Caco-2 (cell line): ENCODE measurements at places on chromosomes 4 and X.
A peak's percentile ranks its signal among the peaks of the same experiment; 100 is the strongest.

DNA sequence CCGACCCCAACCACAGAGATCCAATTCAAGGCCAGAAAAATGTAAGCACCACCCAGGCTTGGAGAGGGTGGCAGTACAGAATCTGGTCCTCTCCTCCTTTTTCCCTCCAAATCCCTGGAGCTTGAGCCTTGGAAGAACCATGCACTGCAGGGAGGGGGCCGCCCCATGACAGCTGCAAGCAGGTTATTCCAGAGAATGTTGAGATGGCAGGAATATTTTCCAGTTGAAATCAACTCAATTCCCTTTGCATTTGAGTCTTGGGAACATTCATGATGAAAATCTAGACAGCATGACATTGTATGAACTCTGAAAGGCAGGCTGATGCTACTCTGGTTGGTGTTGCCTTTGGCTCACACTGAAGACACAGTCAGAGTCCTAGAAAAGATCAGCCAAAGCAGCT lies 386.6 kb upstream of the FGF16 start:
- DNase-seq = no peak

GRCh38 chr4:47913861-47914219 lies 543 bp downstream of the NFXL1 start:
- DNase-seq = peak; percentile 45

- no peak for DNase-seq
These were observed 452.5 kb downstream of the NKX6-1 start for GRCh38 chr4:84046551-84046950.

- peak; percentile 51 for DNase-seq
These were observed 1467.4 kb downstream of the C4orf33 start for GRCh38 chr4:130563185-130563888.

DNA sequence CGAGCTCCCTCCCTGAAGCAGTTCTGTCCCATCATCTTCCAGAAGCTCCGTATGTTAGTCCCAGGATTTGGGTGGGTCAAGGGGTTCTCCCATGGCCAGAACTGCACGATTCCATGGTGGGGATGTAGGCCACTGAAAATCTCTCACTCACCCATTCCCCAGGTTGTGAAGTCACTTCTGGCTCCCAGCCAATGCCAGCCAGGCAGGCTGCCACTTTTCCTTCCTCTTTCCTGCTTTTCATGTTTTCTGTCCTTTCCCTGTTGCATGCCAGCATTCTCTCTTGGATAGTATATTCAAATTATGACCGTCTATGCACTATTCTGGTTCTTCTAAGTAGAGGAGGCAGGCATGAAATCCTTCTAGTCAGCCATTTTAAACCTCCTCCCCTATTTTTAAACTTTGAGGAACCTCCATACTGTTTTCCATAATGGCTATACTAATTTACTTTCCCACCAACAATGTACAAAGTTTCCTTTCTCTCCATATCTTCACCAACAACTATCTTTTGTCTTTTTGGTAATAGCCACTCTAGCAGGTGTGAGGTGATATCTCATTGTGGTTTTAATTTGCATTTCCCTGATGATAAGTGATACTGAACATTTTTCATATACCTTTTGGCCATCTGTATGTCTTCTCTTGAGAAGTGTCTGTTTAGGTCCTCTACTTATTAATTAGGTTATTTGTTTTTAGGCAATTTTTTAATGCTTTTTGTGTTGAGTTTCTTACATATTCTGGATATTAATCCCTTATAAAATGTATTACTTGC lies 182.1 kb upstream of the TET2 start:
- no peak for DNase-seq

- no peak for DNase-seq
These were observed 43.2 kb downstream of the PCDH7 start for GRCh38 chr4:30763321-30763727.

- no peak for DNase-seq
These were observed 31.1 kb downstream of the ACOX3 start for GRCh38 chr4:8409264-8410065.

- no peak for DNase-seq
These were observed 154.3 kb upstream of the EDNRA start for GRCh38 chr4:147326591-147326990.

GRCh38 chr4:77432717-77433417 lies 172.8 kb upstream of the CXCL13 start:
- no peak for DNase-seq

DNA sequence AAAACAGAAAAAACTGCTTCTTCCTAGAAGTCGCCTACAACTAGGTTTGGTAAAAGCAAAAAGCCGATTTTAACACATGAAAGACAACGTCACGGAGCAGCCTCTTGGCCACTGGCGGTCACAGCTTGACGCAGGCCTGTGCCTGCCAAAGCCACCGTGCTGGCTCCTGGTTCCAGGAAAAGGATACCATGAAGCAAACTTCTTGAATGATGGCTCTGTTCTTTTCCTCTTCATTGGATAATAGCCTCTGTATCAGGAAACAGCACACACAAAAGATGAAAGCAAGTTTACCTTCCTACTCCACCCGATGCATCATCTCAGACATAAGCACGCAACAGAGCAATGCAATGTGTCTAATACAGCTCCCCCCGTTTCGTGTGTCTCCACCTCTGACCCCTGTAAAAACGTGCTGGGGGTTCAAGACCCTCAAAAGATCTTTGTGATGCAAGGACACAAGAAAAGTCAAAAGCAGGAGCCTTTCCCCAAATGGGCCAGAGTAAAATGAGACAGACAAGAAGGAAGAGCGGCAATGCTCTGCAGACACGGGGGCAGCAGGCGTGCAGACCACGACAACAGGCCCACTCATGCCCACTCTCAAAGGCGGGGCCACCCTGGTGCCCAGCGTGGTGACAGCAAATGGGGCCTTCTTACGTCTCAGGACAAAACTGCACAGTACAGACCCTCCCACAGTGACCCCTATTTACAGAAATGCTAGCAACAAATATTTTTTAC lies 19.4 kb downstream of the GAK start:
- DNase-seq = peak; percentile 5

GRCh38 chrX:130100180-130100579 lies 10.1 kb downstream of the ELF4 start:
- DNase-seq = no peak

GRCh38 chrX:21989384-21989783 lies 42.7 kb upstream of the PHEX start:
- DNase-seq = no peak

- no peak for DNase-seq
These were observed 385.7 kb downstream of the FBXW7 start for GRCh38 chr4:152150214-152150613.

GRCh38 chr4:88597970-88598660 lies 5.8 kb downstream of the HERC3 start:
- DNase-seq = no peak

- DNase-seq = no peak
These were observed 1.7 kb downstream of the HNRNPDL start for GRCh38 chr4:82428526-82428968.

DNA sequence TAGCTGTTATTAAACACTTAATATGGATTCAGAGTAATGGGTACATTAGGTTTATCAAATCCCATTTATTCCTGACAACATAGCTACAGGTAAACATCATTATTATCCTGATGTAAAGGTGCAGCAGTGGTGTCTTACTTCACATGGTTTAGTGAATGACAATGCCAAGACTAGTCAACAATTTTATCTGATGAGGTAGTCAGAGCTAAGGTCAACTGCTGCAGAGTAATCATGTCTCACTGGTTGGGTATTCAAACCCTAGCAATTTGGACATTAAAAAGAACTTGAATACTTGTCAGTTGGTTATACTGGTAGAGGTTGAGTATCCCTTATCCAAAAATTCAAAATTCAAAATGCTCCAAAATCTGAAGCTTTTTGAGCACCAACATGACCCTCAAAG lies 117.6 kb downstream of the MAB21L2 start:
- no peak for DNase-seq

DNA sequence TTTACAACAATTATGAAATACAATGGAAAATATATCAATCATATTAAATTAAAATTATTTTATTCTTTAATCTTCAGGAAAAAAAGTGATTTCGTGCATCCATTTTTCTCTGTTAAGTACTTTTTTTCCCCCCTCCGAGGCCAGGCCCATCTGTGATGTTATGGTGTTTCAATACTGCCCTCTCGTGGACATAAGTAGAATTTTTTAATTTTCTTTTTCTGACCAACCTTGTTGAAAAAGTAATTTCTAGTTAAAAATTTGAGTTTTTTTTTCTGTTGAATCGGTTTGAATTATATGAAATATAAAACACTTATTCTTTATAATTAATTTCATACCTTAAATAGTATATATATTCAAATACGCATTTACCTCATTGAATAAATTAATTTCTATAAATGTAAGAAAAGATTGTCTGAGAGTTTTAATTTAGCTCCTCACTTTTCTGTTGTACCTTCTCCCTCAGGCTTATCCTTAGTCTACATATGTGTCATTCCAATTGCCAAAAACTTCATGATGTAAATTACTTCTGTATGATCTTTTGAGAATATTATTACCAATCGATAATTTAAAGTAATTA lies 175.8 kb upstream of the TECRL start:
- no peak for DNase-seq

DNA sequence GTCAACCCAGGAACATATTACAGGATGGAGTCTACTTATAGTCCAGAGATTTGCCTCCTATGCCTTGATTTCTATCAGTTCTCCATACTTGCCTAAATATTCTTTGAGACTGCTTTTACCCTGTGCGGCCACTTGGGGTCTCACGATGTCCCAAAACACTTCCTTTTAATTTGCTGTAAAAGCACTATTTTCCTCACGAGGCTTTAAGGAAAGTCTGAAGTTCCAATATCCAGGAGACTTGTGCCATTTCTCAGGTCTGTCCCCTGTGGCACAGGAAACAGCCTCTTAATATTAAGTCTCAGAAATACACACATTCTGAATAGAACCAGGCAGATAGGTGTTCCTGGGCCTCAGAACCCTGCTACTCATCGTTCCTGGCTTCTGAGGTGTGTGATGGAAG lies 142.9 kb downstream of the TMEM164 start:
- DNase-seq = no peak

DNA sequence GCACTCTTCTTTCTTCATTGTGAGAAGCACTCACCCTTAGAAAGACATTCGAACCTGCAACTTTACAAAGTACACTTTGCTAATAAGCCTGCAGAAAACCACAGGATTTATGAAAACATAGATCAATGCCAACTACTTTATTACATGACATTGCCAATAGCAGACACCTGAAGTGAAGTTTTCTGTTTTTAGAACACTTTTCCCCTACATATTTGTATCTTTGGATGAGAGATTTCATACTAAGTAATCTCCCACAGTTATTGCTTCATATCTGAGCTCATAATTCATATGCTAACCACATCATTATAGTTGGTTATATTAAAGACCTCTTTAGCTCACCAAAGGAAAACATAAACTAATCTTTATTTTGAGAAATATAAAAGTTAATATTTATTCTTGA lies 276.5 kb upstream of the CTSO start:
- DNase-seq = no peak

DNA sequence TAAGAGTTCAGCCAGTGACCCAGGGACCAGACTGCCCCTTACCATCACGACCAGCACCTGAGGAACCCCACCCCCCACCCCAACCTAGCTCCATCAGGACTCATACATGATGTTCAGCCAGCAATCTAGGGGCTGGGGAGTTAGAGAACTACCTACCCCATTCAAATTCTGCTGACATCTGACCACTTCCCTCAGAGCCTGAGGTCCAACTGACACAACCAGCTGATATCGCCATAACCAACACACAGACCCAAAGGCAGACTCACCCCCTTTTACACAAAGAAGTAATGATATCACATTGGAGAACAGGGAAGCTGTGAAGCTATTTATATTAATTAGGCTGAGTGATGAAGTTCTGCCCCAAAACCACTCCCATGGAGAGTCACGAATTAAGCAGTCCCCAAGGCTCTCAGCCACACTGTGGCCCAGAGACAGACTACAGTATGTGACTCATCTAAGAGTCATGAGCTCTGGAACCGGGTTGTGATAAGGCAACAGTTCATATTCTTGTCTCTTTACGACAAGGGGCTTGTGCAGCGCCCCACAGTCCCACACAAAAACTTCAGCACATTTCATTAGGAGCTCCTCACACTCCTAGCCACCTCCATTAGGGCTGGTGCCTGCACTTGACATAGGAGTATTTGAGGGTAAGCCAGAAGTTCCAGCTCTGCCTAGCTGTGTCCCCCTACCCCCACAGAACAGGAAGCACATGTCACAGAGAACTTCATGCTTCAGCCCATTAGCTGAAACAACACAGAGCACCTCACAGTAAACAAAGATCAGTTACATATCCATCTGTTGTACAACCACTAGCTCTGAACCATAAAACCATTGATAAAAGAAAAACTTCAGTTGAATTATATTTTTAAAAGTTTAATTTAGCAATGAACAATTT lies 184.7 kb upstream of the ZCCHC13 start:
- DNase-seq = no peak

DNA sequence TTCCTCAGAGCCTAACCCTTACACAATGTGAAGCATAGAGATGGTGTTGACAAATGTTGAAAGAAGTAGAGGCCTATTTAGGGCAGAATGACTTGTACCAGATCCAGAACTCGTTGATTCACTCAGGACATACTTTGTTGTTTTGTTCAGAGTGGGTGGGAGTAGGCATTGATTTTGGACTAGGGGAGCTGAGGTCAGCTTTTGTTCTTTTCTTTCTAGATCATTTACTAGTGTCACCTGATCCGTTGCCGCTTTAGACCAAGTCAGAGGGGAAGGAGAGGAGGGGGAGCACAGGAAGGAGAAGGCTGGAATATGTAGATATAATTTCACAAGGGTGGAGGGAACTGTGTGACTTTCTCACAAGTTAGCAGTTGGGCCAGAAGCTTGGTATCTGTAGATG lies 282.4 kb upstream of the GPC4 start:
- DNase-seq = no peak

GRCh38 chr4:9927341-9928007 lies 93.8 kb downstream of the SLC2A9 start:
- no peak for DNase-seq

GRCh38 chr4:172207886-172208285 lies 394.7 kb downstream of the GALNTL6 start:
- no peak for DNase-seq

DNA sequence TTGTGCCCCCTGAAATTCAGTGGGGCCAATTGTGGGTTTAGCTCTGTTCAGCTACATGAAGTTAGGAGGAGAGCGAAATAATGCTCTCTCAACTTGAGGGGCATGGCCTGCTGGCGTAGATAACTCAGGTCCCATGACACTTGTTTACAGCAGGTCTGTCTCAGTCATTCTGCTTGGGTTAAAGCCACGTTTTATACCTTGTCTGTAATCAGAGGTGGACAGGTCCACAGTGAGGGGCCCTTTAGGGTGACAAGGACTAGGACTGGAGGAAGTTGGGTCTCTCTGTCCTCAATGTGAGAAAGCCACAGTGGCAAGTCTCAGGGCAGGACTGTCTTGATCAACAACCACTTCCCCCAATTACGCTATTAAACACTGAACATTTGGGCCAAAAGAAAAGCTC lies 49.0 kb downstream of the PDHA1 start:
- no peak for DNase-seq

DNA sequence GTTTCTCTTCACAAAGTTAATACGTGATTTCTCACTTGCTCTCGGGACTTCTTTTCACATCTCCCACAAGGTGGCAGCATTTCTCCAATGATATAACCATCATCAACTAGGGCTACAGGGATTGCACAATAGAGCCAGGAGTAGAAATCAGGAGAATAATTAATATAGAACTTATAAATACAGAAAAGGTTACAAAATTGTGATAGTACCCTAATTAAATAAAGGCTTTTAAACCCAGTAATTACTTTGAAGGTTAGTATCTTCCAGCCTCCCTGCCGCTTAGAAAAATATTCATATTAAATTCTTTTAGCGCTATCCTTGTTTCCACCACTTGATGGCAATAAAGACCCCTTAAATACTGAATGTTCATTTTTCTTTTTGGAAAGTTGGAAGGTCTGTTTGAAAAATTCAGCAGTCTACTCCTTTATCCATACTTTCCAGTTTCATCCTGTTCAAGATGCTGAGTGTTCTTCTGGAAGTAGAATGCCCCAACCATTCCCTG lies 65.8 kb downstream of the RASGEF1B start:
- DNase-seq = peak; percentile 46
